Parietal lobe (tissue), 2 donors: ENCODE measurements at places on chromosomes 3 and 15. TPM values are rescaled to one million over a fixed set of nuclear protein-coding genes. Genes with fewer than 3 reads are reported as not detected.

GOLGA8T gene
- total RNA-seq = 0.31 TPM

C3orf49 gene
- not detected for total RNA-seq

SI gene
- not detected for total RNA-seq

LMAN1L gene
- total RNA-seq = not detected

ZNF35 gene
- 42.3 TPM for total RNA-seq

CKMT1B gene
- total RNA-seq = 11.9 TPM

NRROS gene
- total RNA-seq = 1.6 TPM

CLDN16 gene
- total RNA-seq = 0.63 TPM

SETD2 gene
- 132 TPM for total RNA-seq

ANKDD1A gene
- total RNA-seq = 27.2 TPM

TMEM45A gene
- total RNA-seq = 1.6 TPM

RHO gene
- not detected for total RNA-seq

ZWILCH gene
- total RNA-seq = 33.8 TPM

EID1 gene
- 146 TPM for total RNA-seq

TUSC7 gene
- total RNA-seq = not detected

LRRC31 gene
- total RNA-seq = not detected

FANCD2 gene
- 7.8 TPM for total RNA-seq

KBTBD12 gene
- 3.8 TPM for total RNA-seq

CD200 gene
- total RNA-seq = 57.6 TPM

LINGO1 gene
- total RNA-seq = 67.9 TPM

TF gene
- 7.2 TPM for total RNA-seq

CNTN4 gene
- total RNA-seq = 102 TPM

EFCC1 gene
- total RNA-seq = 0.94 TPM

CEMIP gene
- total RNA-seq = 1.6 TPM

SAMMSON gene
- total RNA-seq = not detected

CEP19 gene
- 5.6 TPM for total RNA-seq

CDCP1 gene
- total RNA-seq = 1.6 TPM

FOXP1 gene
- total RNA-seq = 223 TPM

MEIS2 gene
- total RNA-seq = 283 TPM

RAB7A gene
- 51.0 TPM for total RNA-seq

RETNLB gene
- not detected for total RNA-seq
